Fibroblast of villous mesenchyme (primary cell): ENCODE measurements at places on chromosomes 5 and 9. TPM values are rescaled to one million over a fixed set of nuclear protein-coding genes. Genes with fewer than 3 reads are reported as not detected.
A peak's percentile ranks its signal among the peaks of the same experiment; 100 is the strongest.

GRCh38 chr5:112686675-112687074 is 51.0 kb upstream of the APC start:
- no peak for DNase-seq

TMEM215 gene
- total RNA-seq: not detected in 2 replicates

GRCh38 chr5:154421868-154422267 is 23.9 kb upstream of the SAP30L start:
- DNase-seq: no peak

- peak; percentile 31 for DNase-seq
These were observed 4.5 kb downstream of the LSM11 start for GRCh38 chr5:157747766-157748700.

GRCh38 chr5:107436201-107436600 is 234.5 kb downstream of the EFNA5 start:
- DNase-seq: no peak

S1PR3 gene
- 102 and 279 TPM in 2 replicates for total RNA-seq

OR1K1 gene
- not detected in 2 replicates for total RNA-seq

DNA sequence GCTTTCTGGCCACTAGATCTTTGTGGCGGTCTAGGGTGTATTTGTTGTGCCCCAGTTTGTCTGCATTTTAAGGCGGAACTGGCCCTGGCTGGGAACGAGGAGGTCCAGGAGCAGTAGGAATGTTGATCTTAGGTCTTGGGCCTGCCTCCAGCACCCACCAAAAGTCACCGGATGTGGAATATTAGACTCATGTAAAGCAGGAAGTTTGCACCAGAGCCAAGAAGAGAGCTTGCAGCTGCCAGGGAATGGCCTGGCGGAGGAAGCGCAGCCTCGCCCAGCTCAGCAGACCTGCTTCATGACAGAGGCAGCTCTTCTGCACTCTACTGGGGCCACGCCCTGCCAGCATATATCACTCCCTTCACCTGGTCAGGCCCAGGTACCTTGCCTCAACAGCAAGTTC is 3.3 kb downstream of the GPX3 start:
- peak; percentile 84 for DNase-seq

GRCh38 chr9:33112094-33112493 is 35.6 kb upstream of the SMU1 start:
- no peak for DNase-seq

DNA sequence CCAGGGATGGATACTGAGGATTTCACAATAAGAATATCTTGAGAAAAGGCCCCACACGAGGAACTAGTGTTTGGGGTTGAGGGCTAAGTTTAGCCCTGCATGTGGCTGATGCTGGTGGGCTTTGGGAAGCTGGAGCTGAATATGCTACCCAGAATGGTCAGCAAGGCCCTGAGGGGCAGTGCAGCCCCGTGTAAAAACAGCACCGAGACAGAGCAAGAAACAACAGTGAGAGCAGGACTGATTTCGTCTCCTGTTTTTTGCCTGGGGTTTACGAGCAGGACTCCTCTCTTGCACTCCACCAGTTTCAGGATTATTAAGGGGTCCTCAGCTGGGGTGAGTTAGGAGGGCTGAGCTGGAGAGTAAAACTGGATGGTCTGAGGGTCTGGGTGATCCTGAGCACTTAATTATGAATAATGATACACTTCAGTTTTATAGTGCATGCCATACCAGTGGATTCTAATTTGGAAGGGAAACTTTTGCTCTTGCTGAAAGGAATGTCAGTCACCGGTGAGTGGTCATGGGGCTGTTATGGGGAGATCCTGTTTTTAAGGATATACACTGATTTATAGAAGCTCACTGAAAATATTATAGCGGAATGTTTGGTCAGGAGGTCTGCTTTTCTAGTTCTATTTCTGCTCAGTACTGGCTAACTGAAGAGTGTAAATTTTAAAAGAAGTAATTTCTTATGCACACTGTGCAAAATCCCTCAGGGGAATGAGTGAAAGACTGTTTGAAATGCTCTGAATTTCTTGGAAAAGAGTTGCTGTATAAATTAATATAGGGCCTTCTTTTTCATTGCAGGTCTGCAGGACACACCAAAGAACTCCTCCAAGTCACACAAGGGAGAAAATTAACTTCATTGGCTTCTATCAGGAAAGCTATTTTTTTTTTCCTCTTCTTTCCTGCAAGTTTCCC is 42.7 kb upstream of the NFIB start:
- DNase-seq: no peak

DNA sequence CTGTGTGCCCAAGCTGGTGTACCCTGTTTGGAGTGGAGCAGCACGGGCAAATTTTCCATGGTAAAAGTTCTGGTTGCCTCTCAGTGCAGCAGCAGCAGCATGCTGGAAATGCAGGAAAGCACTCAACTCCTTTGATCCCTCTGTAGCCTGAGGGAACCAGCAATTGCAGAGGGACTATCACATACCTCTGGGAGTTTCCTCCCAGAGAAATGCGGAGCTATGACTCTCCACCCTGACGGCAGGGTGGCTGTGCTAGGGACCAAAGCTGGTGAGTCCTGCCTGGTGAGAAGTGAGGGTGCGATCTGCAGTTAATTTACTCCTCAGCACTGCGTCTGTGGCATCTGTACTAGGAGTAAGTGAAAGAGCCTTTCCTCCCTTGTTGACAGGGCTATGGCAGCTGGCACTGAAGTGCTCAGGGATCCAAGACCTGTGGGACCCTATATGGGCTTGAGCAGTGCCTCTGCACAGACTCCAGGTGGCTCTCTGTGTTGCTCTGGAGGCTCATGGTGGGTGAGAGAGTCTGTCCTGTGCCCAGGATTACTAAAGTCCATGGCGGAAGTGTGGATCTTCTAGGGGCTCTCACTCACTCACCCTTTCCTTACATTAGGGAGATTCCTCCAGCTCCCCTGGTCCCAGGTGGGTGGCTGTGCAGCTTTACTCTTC is 601.2 kb upstream of the TYRP1 start:
- no peak for DNase-seq

GRCh38 chr5:14464096-14464495 is 117.5 kb upstream of the OTULINL start:
- peak; percentile 36 for DNase-seq

GABRA6 gene
- total RNA-seq: not detected in 2 replicates

SPACA9 gene
- total RNA-seq: 2.2 and 2.6 TPM in 2 replicates

DNA sequence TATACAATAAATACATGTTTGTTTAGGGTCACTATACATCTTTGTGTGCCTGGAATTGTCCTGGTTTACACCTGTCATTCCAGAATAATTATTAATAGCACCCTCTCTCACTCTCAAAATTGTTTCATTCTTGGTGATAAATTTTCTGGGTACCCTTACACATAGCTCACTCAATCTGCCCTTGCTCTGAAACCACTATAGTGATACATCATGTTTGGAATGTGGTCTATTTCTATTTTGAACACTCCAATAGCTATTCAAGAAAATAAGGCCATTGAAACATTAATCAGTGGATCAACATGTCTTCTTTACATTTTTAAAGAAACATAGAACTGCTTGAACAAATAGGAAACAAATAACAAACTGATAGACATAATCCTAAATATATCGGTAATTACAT is 158.7 kb downstream of the ARRDC3 start:
- DNase-seq: no peak

GRCh38 chr5:76074487-76075065 is 8.6 kb upstream of the SV2C start:
- DNase-seq: no peak

DNA sequence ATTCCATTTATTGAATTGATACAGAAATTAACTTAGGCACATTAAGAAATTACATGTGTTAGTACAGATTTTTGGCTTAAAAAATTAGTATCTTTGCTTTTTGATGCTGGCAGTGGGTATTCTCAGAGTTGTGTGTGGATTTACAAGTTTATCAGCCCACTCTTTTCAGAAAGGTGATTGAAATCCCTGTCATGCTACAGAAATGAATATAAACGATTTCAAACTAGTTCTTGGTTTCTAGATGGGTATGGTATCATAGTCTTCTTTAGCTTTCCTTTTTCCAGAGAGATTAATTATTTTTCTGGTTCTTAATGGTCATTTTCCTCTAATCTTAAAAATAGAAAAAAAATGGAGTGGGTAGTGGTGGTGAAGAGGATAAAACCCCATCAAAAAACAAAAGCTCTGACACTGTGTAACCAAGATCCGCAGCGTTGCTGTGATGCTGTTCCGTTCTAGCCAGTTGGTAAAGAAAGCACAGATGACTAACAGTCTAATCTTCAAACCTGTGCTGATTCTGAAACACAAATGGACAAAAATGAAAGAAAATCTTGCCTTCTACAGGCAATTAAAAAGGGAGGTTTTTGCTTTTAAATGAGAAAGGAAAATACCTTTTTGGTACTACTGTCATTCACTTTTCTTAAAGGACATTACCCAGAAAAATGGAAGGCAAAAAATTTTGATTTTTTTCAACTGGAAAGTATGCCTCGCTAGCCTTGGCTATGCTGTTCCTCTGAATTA is 5.2 kb downstream of the LRRTM2 start:
- peak; percentile 30 for DNase-seq

DNA sequence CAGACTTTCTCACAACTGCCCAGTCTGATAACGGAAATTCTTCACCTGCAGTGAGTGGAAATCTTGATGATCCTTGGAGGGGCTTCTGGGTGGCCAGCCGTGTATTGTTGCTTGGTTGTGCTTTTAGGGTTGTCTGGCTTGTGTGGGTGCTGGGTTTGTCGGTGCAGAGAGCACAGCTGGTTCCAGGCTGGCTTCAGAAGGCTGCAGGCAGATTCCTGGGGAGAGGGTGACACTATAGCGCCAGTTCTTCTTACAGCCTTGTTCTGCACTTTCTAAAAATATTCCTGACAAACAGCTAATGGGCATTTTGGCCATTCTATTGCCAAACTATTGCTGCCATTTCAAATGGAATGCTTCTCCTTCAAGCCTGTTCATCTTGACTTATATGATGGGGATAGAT is 99.3 kb downstream of the PDZD2 start:
- no peak for DNase-seq

GRCh38 chr9:130319300-130319699 is 53.7 kb downstream of the HMCN2 start:
- DNase-seq: no peak

DNA sequence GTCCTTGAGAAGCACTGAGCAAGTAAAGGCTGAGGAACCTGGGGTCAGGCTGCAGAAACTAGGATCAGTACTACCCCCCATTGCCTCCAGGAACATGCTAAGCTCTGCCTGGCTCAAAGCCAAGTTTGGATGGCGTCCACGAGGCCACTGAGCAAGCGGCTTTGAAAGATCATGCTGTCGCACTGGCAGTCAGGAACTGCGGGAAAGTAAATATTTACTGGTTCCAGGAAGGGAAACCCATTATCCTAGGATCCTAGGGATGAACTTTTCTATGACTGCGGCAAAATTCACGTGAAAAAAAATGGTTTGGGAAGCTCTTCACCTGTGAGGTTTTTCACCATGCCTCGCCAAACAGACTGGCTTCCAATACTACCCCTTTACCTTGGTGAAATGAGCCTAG is 75.3 kb upstream of the PJA2 start:
- DNase-seq: peak; percentile 8

MYMK gene
- not detected in 2 replicates for total RNA-seq

DNA sequence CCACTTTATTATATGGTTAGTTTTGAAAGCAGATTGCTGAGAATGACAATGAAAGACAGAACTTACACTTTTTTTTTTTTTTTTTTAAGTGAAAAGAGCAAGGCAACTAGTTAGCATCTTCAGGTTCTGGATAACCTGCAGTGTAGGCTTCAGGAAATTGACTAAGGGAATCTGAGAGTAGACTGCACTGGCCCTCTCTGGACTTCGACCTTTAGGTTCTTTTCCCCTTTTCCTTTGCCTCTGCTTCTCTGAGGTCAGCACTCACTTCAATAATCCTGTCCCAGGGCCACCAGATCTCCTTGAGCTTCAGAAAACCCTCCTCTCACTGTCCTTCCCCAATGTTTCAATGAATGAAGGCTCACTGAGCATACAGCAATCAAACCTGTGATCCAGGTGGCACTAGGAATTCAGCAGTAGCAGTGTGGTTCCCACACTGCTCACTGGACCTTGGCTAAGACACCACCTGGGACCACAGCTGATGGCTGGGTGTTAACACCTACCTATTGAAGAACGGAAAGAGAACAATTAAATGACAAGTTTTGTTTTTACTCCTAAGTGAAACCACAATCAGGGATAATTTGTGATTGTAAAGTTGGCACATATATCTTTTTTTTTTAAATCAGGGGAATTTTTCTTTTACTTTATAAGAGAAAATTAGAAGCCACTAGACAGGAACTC is 85.8 kb upstream of the IL6ST start:
- no peak for DNase-seq

- peak; percentile 25 for DNase-seq
These were observed 14.7 kb downstream of the CD74 start for GRCh38 chr5:150397782-150398721.

DNA sequence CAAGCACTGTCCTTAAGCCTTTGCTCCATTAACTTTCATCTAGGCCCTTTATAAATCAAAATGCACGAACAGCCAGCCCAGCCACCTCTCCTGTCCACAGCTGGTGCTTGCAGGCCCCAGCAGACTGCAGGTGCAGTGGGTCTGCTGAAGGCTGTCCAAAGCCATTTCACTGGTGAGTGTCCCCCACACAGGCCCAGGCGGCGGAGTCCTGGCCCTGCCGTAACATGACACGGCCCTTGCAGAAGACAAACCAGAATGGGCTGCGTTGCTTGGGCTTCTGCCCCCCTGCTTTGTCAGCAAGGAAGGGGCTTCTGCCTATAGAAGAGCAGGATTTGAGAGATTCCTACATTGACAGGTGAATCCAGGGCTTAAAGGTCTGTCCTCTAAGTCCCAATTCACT is 188.6 kb downstream of the NR3C1 start:
- no peak for DNase-seq

DNA sequence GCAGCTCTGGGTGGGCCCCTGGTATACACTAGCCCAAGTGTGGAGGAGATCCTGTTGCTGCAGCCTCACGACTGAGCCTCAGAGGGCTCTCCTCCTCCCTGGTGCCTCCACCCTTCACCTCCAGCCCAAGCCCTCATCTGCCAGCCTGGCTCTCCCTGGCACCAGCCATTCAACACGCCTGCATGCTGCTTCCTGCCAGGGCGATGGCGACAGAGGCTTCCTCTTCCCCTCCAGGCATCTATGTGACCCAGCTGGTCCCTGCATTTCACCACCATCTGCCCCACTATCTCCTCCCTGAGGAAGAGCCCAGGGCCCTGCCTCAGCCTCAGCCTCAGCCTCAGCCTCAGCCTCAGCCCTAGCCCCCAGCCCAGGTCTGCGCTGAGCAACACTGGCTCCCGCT is 54.8 kb upstream of the ANGPTL2 start:
- no peak for DNase-seq

CCDC152 gene
- total RNA-seq: 0.86 and 0.97 TPM in 2 replicates

GRCh38 chr5:122849771-122850170 is 4.4 kb downstream of the SNX24 start:
- DNase-seq: peak; percentile 11

SPINK4 gene
- not detected in 2 replicates for total RNA-seq

CTNNAL1 gene
- 72.2 and 155 TPM in 2 replicates for total RNA-seq

SLC36A3 gene
- total RNA-seq: not detected in 2 replicates

DNA sequence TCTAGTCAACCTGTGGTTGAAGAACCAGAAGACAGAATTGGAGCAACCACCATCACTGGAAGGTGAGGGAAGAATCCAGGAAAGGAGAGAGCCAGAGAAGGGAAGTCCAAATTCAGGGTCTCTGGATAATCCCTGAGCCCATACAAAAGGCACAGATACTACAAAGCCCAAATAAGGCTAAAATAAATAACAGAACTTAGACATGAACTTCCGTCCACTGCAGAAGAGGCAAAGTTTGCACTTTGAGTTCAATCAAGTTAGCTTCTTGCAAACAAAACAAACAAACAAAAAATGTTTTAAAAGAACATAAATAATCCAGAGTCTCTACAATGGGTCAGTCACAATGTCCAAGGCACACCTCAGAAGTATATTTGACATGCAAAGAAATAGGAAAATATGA is 21.0 kb downstream of the CFAP77 start:
- DNase-seq: no peak

SAXO1 gene
- total RNA-seq: not detected in 2 replicates

- DNase-seq: no peak
These were observed 118.4 kb downstream of the CTNND2 start for GRCh38 chr5:11785771-11786352.
